ENCODE measurements at places on chromosomes 4 and X.

- no peak for DNase-seq
Measured at GRCh38 chr4:180203349-180203748, 2039.9 kb upstream of the TENM3 start.

GRCh38 chrX:29671421-29671820 lies 543.9 kb upstream of the MAGEB2 start:
- no peak for DNase-seq

DNA sequence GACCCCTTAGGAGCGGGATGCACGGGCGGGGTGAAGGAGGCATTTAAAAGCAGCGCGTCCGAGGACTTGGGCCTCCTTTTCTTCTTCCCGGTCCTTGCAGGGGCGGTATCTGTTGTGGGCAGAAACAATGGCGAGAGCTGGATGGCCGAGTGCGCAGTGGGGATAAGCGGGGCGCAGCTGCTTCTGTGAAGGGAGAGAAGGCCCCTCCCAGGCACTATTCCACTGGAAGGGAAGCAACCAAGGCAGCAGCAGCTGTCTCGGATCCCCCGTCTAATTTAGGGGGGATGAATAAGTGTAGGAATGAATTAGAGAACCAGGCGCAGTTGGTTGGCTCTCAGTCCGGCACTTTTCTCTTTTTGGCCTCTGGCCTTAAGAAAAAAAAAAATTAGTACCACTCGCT lies 995 bp downstream of the SMARCA5 start:
- DNase-seq: peak; percentile 13

- peak; percentile 45 for DNase-seq
Measured at GRCh38 chrX:15336023-15336413, 695 bp upstream of the PIGA start.

DNA sequence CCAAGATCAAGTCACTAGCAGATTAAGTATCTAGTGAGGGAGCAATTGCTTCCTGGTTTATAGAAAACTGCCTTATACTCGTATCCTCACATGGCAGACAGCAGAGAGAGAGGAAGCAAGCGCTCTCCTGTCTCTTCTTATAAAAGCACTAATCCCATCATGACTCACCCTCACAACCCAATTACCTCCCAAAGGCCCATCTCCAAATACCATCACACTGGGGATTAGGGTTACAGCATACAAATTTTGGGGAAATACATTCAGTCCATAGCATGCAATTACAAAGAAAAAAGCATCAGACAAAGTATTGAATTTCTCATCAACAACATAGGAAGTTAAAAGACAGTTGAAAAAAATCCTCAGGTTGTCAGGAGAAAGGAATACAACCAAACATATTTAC lies 292.6 kb downstream of the IQCM start:
- no peak for DNase-seq

- DNase-seq: no peak
Measured at GRCh38 chr4:45803994-45804393, 319.9 kb downstream of the GABRG1 start.

- DNase-seq: no peak
Measured at GRCh38 chr4:24287096-24287495, 297.3 kb downstream of the DHX15 start.

- DNase-seq: no peak
Measured at GRCh38 chr4:100466501-100466900, 51.3 kb downstream of the EMCN start.

DNA sequence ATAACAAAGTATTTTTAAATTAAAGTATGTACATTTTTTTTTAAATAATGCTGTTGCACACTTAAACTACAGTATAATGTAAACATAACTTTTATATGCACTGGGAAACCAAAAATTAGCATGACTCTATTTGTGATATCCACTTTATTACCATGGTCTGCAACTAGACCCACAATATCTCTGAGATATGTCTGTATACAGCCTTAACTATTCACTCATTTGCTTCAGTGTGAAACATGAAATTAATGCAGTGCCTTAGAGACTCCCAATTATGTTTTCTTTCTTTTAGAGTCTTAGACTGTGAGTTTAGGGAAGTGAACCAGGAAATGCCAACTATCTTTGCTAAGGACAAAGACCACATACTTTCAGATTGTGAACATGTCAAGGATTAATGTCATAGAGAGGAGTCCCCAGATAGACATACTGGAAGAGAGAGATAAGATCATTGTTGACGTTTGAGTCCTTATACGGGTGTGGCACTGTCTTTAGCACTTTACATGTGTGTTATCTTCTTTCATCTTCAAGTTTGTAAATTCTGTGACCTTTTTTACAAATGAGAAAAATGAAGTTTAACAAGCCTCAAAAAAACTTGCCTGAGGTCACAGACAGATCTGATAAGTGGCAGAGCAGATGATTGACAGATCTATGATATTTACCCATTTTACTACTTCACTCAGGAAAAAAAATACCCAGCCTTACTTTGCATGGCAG lies 23.2 kb downstream of the CXorf58 start:
- DNase-seq: no peak

- no peak for DNase-seq
Measured at GRCh38 chr4:177546745-177547144, 104.5 kb upstream of the AGA start.

DNA sequence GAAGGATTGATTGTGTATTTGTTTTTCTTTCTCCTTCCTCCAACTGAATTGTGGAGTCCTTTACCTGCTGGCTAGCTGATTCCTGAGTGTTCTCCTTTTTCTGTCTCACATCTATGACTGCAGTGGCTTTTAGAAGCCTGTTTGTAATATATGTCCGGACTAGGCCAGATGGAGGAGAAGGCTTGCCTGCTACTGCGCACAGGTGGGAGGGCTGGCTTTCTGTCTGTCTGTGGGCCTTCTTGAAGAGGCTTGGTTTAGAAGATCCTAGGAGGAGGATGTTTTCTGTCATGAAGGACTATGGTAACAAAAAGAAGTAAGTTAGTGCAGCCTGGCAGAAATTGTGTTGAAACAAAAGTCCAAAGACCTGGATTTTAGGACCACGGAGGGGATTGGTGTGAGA lies 8.5 kb downstream of the PPP1R3F start:
- DNase-seq: no peak

DNA sequence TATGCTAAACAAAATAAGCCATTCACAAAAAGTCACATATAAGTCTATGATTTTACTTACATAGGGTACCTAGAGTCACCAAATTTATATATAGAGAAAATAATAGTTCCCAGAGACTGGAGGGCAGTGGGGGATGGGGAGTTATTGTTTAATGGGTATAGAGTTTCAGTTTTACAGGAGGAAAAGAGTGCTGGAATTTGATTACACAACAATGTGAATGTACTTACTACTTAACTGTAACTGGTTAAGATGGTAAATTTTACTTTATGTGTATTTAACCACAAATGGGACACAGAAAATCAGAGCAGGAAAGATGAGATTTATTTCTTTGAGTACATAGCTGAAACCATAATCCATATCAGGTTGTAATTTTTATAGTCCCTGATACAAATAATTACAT lies 144.4 kb downstream of the TMA16 start:
- no peak for DNase-seq

GRCh38 chr4:41363384-41363981 lies 106.8 kb downstream of the UCHL1 start:
- no peak for DNase-seq

- DNase-seq: no peak
Measured at GRCh38 chrX:40006106-40007017, 91.4 kb downstream of the BCOR start.

DNA sequence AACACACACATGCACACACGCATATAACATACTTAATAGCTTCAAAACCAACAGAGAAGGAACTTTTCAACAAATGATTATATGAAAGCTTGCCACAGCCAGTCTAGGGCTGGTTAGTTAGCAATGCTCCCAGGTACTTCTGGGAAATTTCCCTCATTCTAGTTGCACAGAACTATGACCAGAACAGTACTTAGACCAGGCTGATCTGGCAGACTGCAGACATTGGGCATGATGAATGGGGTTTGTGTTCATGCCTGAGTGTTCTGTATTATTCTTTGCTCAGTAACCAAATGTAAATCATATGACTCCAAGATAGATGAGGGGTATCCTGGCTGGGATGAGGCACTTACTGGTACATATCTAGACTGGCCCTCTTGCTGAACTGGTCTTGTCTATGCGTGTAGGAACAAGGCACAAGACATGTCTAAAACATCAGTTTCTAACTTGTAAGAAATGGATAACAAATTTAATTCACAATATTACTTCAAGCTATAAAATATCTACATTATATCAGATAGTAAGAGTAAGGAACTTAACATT lies 50.3 kb upstream of the GEMIN8 start:
- DNase-seq: no peak

DNA sequence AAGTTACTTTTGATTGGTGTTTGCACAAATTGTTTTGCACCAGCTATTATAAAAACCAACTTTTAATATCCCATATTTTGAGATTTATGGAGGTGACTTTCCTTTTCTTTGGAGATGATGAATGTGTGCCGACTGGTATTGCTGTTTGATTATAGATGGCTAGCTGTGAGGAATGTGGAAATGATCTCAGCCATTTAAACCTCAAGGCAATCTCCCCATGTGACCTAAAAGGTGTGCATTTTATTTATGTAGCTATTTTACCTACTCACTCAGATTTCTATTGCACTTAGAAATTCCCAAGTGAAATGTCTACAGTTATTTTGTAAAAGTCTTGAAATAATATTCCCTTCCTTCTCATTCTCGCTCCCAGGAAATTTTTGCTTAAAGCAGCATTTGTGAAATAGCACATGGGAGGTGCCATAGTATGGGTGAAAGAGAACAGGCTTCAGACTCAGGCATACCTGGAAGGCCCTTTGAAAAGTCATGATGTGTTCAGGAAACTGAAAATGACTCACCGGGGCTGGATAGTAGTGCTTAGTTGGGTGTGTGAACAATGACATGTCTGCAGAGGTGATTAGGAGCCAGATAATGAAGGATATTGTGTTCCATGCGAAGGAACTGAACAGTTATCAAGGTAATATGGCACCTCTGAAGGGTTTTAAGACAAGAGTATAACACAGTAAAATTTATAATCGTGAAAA lies 247.6 kb downstream of the CBLL2 start:
- DNase-seq: no peak

GRCh38 chr4:168453146-168453545 lies 27.1 kb downstream of the DDX60L start:
- DNase-seq: no peak

GRCh38 chr4:168259096-168259495 lies 59.5 kb downstream of the DDX60 start:
- no peak for DNase-seq

- peak; percentile 21 for DNase-seq
Measured at GRCh38 chr4:38625508-38625907, 38.5 kb upstream of the KLF3 start.

- no peak for DNase-seq
Measured at GRCh38 chr4:36921476-36922216, 322.9 kb upstream of the NWD2 start.

DNA sequence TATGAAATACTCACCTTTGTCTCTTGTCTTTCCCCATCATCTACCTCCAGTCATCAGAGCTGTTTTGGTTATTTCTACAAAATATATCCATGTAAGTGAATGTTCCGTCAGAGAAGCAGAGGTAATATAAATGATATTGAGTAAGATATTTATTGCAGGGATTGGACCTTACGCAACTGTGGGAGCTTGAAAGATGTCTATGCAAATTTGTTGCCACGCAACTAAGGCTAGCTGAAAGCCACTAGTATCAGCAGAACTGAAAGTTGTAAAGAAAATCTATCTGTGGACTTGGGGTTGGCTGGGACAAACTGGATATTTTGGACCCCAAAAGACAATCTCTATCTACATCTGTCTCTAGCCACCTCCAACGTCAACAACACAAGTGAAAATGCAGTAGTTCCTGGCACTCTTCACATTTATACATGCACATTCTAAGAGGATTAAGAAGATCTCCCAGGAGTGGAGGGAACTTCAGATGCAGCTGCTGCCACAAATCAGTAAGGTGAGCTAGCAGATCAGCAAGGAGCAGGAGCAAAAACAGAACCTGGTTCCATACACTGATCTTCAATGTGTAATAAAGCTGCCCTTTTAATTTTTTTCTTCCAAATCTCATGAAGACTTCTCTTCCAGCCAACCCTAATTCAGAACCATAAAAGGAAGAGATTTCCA lies 8.5 kb upstream of the CCSER1 start:
- no peak for DNase-seq

DNA sequence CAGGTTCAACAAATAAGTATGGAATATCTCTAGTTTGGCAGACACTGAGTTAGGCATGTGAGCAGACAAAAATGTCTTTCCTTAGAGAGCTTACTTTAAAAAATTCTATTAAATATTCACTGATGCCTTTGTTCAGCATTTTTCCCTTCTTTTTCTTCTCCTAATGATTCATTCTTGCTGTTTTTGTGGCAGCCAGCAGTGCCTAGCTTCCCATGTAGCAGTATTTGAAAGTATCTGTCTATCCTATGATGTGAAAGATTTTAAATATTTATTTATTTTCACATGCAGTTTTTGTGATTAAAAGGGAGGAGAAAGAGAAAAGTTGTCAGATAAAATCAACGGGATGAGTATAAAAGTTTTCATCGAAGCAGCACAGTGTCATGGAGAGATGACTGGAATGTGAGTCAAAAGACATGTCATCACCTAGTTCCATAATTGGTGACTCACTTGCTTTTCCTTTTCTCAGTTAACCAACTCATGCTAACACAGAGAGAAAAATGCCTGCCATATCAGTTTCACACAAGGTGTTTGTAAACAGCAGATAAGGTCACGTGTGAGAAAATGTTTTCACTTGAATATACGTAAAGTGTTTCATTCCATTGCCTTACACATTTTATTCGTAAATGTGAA lies 69.8 kb downstream of the BMPR1B start:
- DNase-seq: no peak

DNA sequence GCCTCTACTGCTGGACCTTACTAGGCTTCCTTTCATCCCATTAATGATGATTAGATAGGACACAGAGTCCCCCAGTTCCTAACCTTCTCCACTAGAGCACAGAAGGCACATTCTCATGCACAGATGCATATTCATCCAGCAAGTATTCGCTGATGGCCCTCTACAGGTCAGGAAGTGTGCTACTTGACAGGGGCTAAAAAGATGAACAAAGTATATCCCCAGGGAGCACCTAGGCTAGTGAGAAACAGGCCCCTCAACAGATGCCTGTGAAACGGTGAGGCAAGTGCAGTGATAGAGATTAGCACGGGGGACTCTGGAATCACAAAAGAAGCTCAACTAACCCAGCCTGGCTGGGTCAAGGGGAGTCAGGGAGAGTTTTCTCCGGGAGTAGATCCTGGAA lies 95.8 kb downstream of the MGST2 start:
- no peak for DNase-seq

DNA sequence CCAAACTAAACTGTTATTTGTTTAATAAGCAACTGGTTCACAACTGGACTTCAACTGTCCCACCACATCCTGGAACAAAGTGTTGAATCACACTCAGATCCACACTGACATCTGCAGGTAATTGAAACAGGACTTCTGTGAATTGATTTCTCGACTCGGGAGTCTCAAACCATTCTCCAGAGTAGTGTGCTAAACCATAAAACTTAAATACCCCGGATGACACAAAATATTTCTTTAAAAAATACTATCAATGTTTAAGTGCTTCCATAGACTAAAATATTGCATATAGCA lies 95.4 kb upstream of the PLAC1 start:
- DNase-seq: no peak

GRCh38 chr4:174933083-174933482 lies 14.9 kb downstream of the ADAM29 start:
- DNase-seq: no peak

GRCh38 chr4:1982124-1983052 lies 26.4 kb downstream of the NELFA start:
- no peak for DNase-seq

Data from stimulated activated CD4-positive, alpha-beta T cell treated with anti-CD3 and anti-CD28 coated beads, Interleukin-1b, Interleukin-23, amount 100 ng/mL, for 48 hours (primary cell).